ENCODE measurements at places on chromosomes 4 and X. TPM values are rescaled to one million over a fixed set of nuclear protein-coding genes. Genes with fewer than 3 reads are reported as not detected.

- H3K27ac ChIP-seq: no peak overlapping the region
- DNase-seq: no peak
- H3K4me3 ChIP-seq: no peak overlapping the region
- no peaks in the 10 kb centered on the region for H3K4me1 ChIP-seq
- H3K36me3 ChIP-seq: no peaks in the 10 kb centered on the region
- H3K27me3 ChIP-seq: no peaks in the 10 kb centered on the region
Observed at GRCh38 chrX:150421816-150422215, 58.7 kb downstream of the MAMLD1 start.

Gene ARHGEF38
- polyA plus RNA-seq: not detected

DNA sequence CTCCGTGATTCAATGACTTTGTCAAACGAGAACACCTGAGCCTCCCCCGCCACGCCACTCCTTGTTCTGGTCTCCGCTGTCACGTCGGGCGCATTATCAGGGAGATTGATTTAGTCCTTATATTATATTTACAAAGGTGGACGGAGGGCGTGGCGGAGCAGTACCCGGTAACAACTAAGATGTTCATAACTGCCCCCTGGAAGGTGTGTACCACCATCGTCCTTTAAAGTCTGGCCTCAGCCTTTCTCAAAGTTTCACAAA is 284.2 kb downstream of the PACRGL start:
- no peak overlapping the region for H3K27ac ChIP-seq
- DNase-seq: no peak

GRCh38 chrX:50718776-50719175 is 95.2 kb downstream of the SHROOM4 start:
- H3K4me3 ChIP-seq: no peak overlapping the region
- no peak overlapping the region for H3K27ac ChIP-seq
- no peak for DNase-seq
- H3K36me3 ChIP-seq: no peaks in the 10 kb centered on the region
- no peaks in the 10 kb centered on the region for H3K4me1 ChIP-seq

Gene HSD17B10
- 128 TPM for polyA plus RNA-seq

DNA sequence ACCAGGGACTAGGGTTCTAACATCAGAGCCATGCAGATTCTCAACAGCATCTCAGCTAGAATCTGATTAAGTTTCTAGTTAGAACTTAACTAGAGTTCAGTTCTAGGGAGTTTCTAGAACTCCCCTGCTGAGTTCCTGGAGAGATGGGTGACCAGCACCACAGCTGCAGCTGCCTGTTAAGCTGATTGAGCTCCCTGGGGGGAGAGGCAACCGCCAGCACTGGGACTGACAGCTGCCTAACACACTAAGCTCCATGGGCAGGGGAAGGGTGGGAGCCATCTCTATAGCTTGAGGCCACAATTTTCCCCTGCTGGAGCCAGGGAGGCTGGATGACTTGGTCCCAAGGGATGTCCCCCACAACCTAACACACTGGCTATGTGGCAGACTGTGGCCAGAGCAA is 84.2 kb downstream of the CHIC1 start:
- H3K4me1 ChIP-seq: no peaks in the 10 kb centered on the region
- no peak overlapping the region for H3K4me3 ChIP-seq
- no peaks in the 10 kb centered on the region for H3K27me3 ChIP-seq

Gene CTBP1
- 79.0 TPM for polyA plus RNA-seq

- no peak overlapping the region for H3K27ac ChIP-seq
- H3K27me3 ChIP-seq: no peaks in the 10 kb centered on the region
- DNase-seq: peak; percentile 89
- H3K4me1 ChIP-seq: no peaks in the 10 kb centered on the region
Observed at GRCh38 chrX:131728295-131729145, 184.6 kb downstream of the OR13H1 start.

GRCh38 chrX:49756692-49757091 is 60.9 kb upstream of the PAGE1 start:
- no peak overlapping the region for H3K4me3 ChIP-seq
- H3K27ac ChIP-seq: no peak overlapping the region
- no peak for DNase-seq
- no peaks in the 10 kb centered on the region for H3K27me3 ChIP-seq
- H3K36me3 ChIP-seq: no peaks in the 10 kb centered on the region

DNA sequence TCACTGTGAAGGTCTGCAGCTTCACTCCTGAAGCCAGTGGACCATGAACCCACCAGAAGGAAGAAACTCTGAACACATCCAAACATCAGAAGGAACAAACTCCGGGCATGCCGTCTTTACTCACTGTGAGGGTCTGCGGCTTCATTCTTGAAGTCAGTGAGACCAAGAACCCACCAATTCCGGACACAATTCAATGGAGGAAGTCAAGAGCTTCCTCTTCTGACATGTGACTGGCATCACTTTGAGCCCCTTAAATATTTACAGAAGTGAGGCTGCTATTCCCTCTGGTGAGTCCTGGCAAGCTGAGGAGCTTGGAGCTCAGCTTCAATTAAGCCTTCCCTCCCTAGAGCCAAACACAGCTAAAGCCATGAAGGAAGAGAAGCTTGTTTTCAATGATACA is 103.5 kb upstream of the SRD5A3 start:
- no peak overlapping the region for H3K4me3 ChIP-seq
- H3K27ac ChIP-seq: no peak overlapping the region
- H3K4me1 ChIP-seq: no peaks in the 10 kb centered on the region
- H3K27me3 ChIP-seq: no peaks in the 10 kb centered on the region

- DNase-seq: no peak
- no peaks in the 10 kb centered on the region for H3K36me3 ChIP-seq
- H3K4me1 ChIP-seq: no peaks in the 10 kb centered on the region
- H3K27me3 ChIP-seq: no peaks in the 10 kb centered on the region
Observed at GRCh38 chrX:45385757-45386156, 185.1 kb upstream of the DIPK2B start.

GRCh38 chrX:109685656-109686078 is 47.4 kb downstream of the ACSL4 start:
- no peaks in the 10 kb centered on the region for H3K4me1 ChIP-seq
- H3K4me3 ChIP-seq: no peak overlapping the region
- DNase-seq: no peak
- no peaks in the 10 kb centered on the region for H3K36me3 ChIP-seq

- H3K4me1 ChIP-seq: no peaks in the 10 kb centered on the region
- no peak overlapping the region for H3K27ac ChIP-seq
- DNase-seq: no peak
- no peaks in the 10 kb centered on the region for H3K27me3 ChIP-seq
- H3K36me3 ChIP-seq: no peaks in the 10 kb centered on the region
Observed at GRCh38 chr4:23945451-23946017, 55.7 kb upstream of the PPARGC1A start.
